ENCODE measurements at places on chromosomes 6 and 20.

DNA sequence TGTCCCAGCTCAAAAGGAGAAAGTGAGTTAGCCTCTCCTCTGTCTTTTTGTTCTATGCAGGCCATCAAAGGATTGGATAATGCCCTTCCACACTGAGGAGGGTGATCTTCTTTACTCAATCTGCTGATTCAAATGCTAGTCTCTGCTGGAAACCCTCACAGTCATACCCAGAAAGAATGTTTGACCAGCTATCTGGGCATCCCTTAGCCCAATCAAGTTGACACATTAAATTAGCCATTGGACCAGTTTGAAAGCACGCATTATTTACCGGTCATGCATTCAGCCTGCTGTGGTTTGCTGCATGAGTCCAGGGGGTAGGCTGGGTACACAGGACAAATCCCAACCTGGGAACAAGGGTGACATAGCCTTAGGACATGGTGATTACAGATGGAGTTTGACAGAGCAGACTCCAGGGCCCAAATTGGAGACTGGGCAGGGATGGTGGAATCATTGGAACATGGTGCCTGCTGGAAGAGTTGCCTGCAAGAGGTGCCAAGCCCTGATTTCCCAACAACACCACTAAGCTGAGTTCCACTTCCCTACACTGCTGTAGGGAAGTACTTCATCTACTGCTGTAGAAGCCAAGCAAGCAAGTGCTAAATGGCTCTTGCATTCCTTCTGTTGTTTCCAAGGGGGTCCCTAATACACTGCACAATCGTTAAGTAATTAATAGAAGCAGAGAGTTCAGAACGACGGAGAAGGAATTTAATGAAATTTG lies 87.7 kb downstream of the RNF182 start:
- no peak for DNase-seq

DNA sequence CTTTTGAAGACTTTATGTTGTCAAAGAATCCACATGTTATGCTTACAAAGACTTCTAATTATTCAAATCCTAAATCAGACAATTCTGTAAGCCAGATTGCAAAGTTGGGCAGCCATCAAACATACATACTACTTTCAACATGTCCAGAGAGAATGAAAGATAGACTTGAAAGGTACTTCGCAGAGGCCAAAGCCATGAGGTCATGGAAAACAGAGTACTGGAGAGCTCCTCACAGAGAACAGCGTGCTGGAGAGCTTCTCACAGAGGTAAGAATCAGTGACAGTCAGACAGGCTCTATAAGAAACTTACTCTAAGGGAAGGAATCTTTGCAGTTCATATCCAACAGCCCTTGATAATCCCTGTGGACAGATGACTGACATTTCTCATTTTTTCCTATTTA lies 400.2 kb downstream of the GJA1 start:
- DNase-seq: no peak

DNA sequence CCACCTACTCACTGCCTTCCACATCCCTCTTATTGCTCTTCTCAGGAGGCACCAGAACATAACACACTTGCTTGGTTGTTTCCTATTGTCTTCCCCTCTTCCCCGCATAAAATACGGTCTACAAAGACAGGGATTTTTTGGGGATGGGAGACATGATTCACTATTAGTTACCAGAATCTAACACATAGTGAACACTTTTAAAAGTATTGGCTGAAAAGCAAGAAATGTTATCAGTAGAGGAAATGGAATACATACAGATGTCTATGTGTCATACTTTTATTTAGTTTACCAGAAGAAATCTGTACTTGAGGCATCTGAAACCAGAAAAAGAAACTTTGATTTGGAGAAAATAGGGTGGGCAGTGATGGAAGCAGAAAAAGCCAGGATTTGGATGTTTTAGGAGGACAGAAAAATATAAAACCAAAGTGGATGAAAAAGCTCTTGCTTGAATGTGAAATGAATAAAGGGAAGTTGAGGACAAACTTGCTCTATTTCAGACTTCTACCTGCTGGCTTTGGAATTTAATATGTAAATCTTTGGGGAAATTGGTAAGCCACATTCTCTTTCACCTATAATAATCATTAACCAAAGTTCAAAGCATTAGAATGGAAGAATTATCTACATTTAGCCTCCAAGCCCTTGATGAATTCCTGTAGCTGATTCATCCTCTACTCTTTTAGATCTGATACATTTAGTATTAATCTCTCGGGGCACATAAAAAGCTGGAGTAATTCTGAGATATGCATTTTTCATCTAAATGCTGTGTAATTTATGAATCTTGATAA lies 82.6 kb downstream of the DOK5 start:
- DNase-seq: no peak

DNA sequence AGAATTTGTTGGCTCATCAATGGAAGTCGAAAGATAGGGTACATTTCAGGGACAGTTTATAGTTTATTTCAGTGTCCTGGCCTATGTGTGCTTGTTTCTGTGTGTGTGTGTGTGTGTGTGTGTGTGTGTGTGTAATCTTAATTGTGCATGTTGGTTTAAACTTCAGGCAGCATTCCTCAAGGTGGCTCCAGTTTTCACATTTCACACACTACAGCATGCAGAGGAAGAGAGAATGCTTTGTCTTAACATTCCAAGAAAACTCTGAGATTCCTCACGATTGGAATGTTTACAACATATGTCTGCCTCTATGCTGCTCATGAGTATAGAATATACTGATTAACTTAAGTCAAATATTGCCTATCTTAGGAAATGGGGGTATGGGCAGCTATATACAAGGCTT lies 332.6 kb upstream of the EPHA7 start:
- no peak for DNase-seq

GRCh38 chr6:43891072-43891870 lies 121.3 kb downstream of the VEGFA start:
- no peak for DNase-seq

DNA sequence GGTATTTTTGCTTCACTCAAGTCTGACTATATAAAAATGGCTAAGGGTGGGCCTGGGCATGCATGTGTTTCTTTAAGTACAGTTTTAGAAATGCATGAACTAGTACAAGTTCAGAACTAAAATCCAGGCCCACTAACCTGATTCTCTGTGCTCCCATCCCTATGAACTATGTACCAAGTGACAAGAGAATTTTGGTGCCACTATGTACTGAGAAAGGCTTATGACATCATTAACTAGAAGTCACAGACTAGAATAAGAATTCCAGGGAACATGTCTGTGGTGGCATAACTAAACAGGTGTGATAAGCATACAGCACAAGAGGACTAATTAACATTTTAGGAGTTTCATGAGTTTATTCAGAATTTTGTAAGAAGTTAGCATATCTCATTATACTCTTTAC lies 16.1 kb downstream of the TENT5A start:
- no peak for DNase-seq

- no peak for DNase-seq
Measured at GRCh38 chr6:168420084-168420483, 20.9 kb upstream of the SMOC2 start.

DNA sequence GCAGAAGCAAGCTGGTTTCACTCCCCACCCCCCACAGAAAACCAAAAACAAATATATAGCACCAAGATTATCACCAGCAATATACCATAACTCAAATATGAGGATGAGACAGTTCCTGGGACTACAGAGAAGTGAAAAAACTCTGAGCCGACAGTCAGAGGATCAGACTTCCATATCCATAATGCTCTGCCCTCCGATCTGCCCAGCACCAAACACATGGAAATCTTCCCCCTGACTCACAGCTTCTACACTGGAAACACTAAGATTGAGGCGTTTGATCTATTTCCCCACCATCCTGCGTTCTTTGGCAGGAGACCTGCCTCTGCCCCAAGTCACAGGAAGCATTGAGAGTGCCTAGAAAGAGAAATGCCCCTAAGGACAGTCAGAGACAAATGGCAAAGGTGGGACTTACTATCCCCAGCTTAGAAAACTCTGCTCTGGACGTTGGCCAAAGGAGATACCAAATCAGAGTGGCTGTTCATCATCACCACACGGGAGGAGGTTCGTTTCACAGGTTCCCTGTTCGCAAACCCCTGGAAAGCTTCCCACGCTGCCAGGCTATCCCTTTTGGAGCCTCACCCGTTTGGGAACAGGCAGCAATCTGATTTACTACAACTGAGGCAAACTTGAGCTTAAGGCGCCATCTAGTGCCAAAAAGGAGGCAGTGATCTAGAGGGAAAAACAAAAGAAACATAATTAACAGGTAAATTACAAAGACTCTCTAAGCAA lies 48.7 kb upstream of the SRSF6 start:
- no peak for DNase-seq

Data from cortex of kidney (tissue), 1 donor.